Stimulated activated CD8-positive, alpha-beta memory T cell treated with anti-CD3 and anti-CD28 coated beads, Interleukin-7, amount 100 ng/mL, for 48 hours (primary cell): ENCODE measurements at places on chromosomes 12 and 14.
A peak's percentile ranks its signal among the peaks of the same experiment; 100 is the strongest.

DNA sequence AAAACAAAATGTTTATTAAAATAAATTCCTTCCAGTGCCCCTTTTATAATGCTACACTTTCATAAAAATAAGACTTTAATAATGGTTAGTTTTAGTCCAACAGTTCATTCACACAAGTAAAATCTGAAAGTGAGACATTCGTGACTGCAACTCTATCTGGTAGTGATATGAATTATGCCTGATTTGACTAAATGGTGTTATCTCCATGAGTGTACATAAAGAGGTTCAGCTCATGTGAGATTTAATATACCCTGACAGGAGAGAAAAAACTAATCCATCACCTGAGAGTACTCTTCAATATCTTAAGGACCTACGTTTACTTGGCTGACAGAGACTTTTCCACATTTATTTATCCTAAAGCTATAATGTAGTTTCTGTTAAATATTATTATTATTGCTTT, 34.0 kb downstream of the ERO1A start:
- DNase-seq = no peak

- DNase-seq = no peak
These were observed 55.4 kb upstream of the DDX11 start for GRCh38 chr12:31018106-31018789.

GRCh38 chr14:22522466-22522957, 66.5 kb downstream of the DAD1 start:
- DNase-seq = no peak

GRCh38 chr12:41287500-41288141, 99.5 kb downstream of the PDZRN4 start:
- no peak for DNase-seq

- DNase-seq = peak; percentile 79
These were observed 418.5 kb downstream of the TMEM121 start for GRCh38 chr14:105944632-105945610.

GRCh38 chr12:93599192-93599591, 26.7 kb downstream of the SOCS2 start:
- no peak for DNase-seq
